Central memory CD8-positive, alpha-beta T cell (primary cell): ENCODE measurements at places on chromosomes 13 and 19.
A peak's percentile ranks its signal among the peaks of the same experiment; 100 is the strongest.

DNA sequence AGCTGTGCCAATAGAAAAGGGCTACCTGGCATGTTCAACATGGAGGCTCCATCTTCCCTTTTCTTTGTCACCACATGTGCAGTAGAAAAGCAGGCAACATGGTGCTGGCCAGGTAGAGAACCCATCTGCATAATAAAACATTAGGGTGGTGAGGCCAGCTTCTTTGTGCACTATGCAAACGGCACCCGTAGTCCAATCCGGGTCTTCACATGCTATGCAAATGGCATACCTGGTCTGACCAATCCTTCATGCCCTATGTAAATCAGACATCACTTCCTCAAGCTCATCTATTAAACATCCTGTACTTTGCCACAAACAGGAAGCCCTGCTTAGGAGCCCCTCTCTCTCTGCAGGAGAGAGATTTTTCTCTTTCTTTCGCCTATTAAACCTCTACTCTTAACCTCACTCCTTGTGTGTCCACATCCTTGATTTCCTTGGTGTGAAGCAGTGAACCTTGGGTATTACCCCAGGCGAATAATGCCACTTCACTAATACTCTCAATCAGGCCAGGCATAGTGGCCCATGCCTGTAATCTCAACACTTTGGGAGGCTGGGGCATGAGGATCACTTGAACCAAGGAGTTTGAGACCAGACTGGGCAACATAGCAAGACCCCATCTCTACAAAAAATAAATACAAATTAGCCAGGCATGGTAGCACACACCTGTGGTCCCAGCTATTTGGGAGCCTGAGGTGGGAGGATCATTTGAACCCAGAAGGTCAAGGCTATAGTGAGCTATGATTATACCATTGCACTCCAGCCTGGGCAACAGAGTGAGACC lies 111.3 kb upstream of the MRI1 start:
- no peak for DNase-seq

- DNase-seq: no peak
Observed at GRCh38 chr19:3656073-3656746, 29.6 kb upstream of the CACTIN start.

DNA sequence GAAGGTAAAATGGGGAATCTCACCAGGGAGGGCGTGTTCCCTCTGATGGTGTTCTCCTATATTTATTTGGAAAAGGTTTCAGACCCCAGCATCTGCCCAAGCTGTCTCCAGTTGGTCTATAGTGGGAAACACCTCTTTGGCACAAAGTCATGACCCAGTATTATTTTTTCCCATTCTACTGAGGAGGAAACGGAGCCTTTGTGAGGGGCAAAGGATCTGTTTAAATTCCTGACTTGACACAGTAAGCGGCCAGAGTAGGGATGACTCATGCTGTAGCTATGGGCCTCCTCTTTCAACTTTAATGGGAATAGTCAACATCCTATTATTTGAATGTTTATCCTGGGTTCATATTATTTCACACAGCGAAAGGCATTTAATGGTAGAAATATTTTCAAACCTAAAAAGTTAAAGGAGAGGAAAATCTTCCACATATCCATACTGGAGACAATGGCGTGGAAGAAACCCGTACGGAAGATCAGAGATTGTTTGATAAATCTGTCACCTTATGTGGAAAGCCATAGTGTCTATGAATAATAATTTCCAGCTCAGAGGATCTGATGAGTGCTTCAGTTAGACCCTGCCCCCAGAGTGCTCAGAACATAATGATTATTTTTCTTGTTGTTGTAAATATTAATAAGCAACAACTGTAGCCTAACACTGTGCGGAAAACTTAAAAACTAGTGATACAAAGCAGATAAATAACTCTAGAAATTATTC lies 126.0 kb downstream of the FOXO1 start:
- no peak for DNase-seq

DNA sequence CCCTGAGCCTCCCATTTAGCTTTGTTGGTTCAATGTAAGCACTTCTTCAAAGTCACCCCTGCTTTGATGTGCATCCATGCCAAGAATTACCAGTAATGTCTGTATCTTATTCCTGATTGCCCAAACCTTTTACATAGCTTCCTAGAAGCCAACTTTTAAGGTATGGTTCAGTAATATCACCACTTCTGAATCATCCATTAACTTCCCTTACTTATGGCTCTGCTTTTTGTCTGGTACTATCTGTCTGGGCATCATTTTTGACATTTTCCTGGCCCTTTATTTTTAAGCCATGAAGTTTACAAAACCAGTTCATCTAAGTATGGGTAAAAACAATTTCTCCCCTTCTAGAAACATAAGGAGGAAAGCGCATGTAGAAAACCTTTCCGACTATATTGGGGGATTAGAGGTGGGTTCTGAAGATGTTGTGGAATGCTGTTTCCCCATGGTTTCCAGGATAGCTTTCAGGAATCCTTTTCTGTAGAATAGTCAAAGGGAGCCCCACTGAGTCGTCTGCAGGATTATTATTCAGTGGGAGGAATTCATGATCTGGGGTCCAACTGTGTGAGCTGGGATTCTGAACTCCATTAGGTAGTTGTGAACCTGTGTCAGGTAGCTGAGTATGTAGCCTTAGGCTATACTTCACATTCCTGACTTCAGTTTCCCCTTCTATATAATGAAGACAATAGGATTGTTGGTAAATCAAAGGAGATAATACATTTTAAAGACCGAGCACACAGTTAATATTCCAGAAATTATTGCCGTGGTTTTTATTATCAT lies 163.8 kb downstream of the SUCLA2 start:
- no peak for DNase-seq

GRCh38 chr13:23180711-23181110 lies at the start of gene SGCG:
Gene SGCG, plus strand, starts transcription at chr13:23180979. Its CDS starts 22,716 bp downstream, at chr13:23203695.
- DNase-seq: no peak

- no peak for DNase-seq
Observed at GRCh38 chr19:40632311-40633036, 31.3 kb downstream of the LTBP4 start.

DNA sequence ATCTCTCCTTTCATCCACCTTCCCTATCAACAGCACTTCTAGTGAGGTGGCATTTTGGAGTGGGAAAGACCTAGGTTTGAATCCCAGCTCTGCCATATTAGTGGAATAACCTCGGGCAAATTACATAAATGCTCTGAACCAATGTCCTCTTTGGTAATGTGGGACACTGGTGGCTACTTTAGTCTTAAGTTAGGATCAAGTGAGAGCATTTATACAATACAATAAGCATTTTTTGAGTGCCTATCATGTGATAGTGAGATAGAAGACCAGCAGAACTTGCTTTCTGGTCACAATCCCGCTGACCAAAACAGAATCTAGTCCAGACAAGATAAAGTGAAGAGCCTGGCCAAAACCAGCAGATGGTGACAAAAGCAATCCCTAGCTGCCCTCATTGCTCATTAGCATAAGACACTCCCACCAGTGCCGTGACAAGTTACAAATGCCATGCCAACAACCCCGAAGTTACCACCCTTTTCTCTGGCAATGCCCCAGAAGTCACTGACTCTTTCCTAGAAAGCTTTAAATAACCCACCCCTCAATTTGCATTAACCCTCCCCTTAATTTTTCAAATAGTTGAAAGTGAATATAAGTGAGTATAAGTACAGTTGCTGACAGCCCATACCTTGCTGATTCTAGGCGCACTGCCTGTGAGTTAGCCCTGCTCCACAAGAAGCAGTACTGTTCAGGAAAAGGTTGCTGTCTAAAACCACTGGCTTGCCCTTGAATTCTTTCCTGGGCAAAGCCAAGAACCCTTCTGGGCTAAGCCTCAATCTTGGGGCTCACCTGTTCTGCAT lies 28.9 kb upstream of the KPNA3 start:
- DNase-seq: no peak

GRCh38 chr13:101915755-101916107 lies 463.3 kb downstream of the ITGBL1 start:
- DNase-seq: no peak

DNA sequence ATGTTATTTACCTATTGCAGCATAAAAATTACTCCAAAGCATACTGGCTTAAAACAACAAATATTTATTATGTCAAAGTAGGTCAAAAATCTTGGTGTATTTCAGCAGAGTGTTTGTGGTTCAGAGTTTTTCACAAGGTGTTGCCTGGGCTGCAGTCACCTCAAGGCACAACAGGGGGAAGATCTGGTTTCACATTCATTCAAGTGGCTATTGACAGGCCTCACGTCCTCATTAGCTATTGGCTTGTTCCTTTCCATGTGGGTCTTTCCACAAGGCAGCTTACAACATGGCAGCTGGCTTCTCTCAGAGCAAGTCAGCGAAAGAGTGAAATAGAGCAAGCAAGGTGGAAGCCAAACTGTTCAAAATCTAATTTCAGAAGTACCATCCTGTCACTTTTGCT lies 602.9 kb downstream of the OLFM4 start:
- DNase-seq: no peak

GRCh38 chr19:10747271-10747670 lies 29.4 kb downstream of the DNM2 start:
- no peak for DNase-seq

GRCh38 chr19:16034180-16034579 lies 42.1 kb upstream of the TPM4 start:
- DNase-seq: no peak

DNA sequence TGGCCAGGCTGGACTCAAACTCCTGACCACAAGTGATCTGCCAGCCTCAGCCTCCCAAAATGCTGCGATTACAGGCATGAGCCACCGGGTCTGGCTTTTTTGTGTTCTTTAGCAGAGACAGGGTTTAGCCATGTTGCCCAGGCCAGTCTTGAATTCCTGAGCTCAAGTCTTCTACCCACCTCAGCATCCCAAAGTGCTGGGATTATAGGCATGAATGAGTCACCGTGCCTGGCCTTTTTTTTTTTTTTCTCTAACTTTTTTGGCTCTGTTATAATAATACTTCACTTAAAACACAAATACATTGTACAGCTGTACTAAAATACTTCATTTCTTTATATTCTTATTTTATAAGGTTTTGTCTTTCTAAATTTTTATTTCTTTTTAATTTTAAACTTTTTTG lies 599.5 kb upstream of the PCDH9 start:
- no peak for DNase-seq

- DNase-seq: no peak
Observed at GRCh38 chr19:29662604-29663404, 2.5 kb upstream of the PLEKHF1 start.

- DNase-seq: no peak
Observed at GRCh38 chr19:15101479-15102082, 5.6 kb upstream of the SYDE1 start.

DNA sequence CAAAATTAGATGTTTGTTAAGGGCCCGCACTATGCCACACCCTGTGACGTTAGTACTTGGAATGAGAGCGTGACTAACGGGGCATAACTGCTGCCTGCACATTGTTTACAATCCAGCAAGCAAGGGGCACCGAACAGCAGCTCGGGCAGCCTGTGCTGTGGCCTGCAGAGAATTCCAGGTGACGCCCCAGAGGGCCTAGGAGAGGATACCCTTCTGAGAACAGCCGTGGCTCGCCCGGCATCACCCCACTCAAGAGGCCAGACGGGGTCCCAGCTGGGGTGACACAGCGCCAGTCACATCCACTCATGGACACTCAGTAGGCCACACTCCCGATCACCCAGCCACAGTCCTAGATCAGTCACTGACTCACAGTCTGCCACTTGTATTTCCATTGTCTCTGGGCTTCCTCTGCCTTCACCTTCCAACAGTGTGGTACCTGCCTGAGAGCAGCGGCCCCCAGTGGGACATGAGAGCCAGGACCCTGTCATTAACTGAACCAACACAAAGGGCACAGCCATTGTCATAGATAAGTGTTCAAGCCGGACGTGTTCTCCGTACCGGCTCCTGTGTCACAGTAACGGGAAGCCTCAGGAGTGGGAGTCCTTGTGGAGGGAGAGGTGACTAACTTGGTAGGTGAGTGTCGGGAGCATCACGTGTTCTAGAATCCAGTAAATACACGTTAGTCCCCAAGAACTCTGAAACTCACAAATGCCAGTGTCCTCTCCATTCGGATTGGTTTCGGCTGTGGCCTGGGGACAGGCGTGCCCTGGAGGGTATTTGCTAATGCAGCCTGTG lies 7.5 kb downstream of the ZNF331 start:
- no peak for DNase-seq

DNA sequence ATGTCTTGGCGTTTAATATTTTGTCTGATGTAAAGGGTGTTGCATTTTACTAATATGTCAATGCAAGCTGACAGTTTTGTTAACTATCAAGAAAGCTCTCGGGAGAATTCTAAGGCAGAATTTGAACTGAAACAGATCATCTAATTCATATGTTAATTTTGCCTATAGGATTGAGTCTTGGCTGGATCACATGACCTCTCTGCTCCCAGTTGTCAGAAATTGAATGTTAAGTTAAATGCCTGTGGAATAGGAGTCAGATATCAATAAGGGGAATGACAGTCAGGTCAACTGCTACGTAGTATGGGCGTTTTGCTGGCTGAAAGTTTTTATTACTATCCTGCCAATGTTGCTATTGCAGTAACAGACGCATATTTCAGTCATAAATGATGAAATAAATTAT lies 358.5 kb downstream of the MYO16 start:
- no peak for DNase-seq

DNA sequence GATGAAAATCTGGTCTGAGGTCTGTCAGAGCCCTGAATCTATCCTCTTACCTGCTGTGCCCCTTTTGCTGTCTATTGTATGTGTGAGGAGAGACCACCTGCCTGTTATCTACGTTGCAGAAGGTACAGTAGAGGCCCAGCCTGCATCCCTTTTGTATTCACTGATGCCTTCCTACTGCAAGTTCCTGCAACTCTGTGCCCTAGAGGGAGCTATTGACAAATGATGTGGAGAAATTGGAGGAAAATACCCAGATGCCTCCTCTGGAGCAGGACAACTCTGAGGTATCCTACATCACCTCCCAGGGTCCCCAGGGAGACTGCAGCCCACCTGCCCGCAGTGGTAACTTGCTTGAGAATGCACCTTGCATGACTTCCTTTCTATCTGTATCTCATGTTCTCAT lies 33.7 kb downstream of the SIAH3 start:
- no peak for DNase-seq

DNA sequence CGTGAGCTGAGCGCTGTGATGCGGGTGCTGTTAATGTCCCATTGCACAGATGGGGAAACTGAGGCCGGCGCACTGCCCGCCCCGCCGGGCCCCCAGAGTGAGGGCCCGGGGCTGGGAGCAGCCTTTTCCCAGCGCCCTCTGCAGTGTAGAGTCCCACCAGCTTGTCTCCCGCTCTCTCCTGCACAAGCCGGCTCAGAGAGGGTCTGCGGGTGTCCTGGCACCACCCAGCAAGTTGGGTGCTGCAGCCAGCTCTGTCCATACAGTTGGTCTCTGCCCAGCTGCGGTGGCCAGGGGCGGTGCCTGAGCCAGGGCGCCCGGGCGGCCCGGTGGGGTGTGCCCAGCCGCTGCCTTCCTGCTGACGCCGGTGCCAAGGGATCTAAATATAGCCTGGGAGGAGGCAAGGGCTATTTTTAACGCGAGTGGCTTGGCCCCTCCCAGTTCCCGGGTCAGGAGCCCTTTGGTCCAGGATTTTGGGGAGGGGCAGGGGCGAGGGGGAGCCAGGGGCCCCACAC lies 19.3 kb downstream of the GADD45B start:
- DNase-seq: no peak

GRCh38 chr19:39297931-39298634 lies 1.9 kb downstream of the IFNL1 start:
- peak; percentile 59 for DNase-seq

DNA sequence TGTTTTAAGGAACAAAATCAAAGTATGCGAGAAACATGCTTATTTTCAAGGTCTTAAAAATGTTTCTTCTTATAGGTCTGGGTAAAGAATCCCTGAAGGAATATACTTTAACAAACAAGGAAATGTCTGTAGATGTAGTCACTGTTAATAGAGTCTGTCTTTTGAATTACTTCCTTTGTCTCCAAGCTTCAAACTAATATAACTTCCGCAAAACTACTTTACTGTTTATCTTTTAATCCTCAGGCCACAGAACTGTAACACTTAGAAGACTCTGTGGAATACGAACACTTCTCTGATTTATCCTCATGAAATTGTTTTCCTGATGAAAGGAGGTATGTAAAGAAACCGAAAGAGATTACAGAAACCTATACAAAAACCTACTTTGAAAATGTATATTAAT lies 316.0 kb downstream of the PCDH9 start:
- no peak for DNase-seq
